ENCODE measurements at places on chromosomes 7 and 10.

DNA sequence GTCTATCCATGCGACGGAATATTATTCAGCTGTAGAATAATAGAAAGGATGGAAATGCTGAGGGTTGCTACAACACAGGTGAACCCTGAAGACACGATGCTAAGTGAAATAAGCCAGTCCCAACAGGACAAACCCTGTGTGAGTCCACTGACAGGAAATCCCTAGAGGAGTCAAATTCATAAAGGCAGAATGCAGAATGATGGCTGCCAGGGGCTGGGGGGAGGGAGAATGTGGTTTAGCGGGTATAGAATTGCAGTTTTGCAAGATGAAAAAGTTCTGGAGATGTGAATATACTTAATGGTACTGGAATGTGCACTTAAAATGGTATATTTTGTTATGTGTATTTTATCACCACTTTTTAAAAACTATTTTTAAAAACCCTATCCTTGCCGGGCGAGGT, 36.9 kb upstream of the DOCK1 start:
- no peaks in the 10 kb centered on the region for H3K27me3 ChIP-seq
- no peaks in the 10 kb centered on the region for H3K4me1 ChIP-seq
- no peak overlapping the region for H3K27ac ChIP-seq
- DNase-seq = no peak
- H3K36me3 ChIP-seq = no peaks in the 10 kb centered on the region

GRCh38 chr7:28922624-28923331, 35.4 kb downstream of the TRIL start:
- peaks cover 21% of the 10 kb centered on the region for H3K27me3 ChIP-seq
- no peaks in the 10 kb centered on the region for H3K36me3 ChIP-seq
- no peak overlapping the region for H3K27ac ChIP-seq
- no peak overlapping the region for H3K4me3 ChIP-seq
- H3K4me1 ChIP-seq = peaks cover 18% of the 10 kb centered on the region

- peak overlapping the region; percentile 95 for H3K27ac ChIP-seq
- H3K27me3 ChIP-seq = no peaks in the 10 kb centered on the region
- peaks cover 67% of the 10 kb centered on the region for H3K36me3 ChIP-seq
- peaks cover 56% of the 10 kb centered on the region for H3K4me1 ChIP-seq
- peak; percentile 88 for DNase-seq
Observed at GRCh38 chr10:1048349-1048731, 579 bp downstream of the IDI1 start.

DNA sequence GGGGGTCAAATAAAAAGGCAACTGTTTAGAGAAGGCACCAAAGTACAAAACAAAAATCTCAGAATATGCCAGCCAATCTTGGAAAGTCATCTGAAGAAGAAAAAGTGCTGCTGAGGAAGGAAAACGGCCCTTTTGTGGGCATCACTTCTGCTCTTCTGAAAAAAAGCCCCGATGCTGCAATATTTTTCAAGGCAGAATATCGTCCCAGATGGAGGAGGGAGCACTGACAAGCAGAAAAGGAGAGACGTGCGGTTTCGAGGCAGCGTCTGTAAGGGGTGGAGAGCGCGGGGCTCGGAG, 959 bp upstream of the ATRNL1 start:
- H3K27me3 ChIP-seq = peaks cover 57% of the 10 kb centered on the region
- peaks cover 10% of the 10 kb centered on the region for H3K4me1 ChIP-seq
- DNase-seq = no peak
- no peak overlapping the region for H3K27ac ChIP-seq
- no peaks in the 10 kb centered on the region for H3K36me3 ChIP-seq
- peak overlapping the region; percentile 81 for H3K4me3 ChIP-seq

- H3K36me3 ChIP-seq = no peaks in the 10 kb centered on the region
- peaks cover 2% of the 10 kb centered on the region for H3K4me1 ChIP-seq
- no peak for DNase-seq
- H3K27ac ChIP-seq = no peak overlapping the region
- peaks cover 63% of the 10 kb centered on the region for H3K27me3 ChIP-seq
Observed at GRCh38 chr10:122462533-122463465, 1.4 kb downstream of the HTRA1 start.

GRCh38 chr7:93471456-93471855, 103.1 kb downstream of the CALCR start:
- no peak for DNase-seq
- no peaks in the 10 kb centered on the region for H3K36me3 ChIP-seq
- no peak overlapping the region for H3K27ac ChIP-seq
- H3K4me3 ChIP-seq = no peak overlapping the region

GRCh38 chr10:12589791-12590190, 240.4 kb downstream of the CAMK1D start:
- H3K27ac ChIP-seq = no peak overlapping the region
- DNase-seq = no peak
- peaks cover 11% of the 10 kb centered on the region for H3K36me3 ChIP-seq
- no peaks in the 10 kb centered on the region for H3K27me3 ChIP-seq
- H3K4me3 ChIP-seq = no peak overlapping the region
- peaks cover 66% of the 10 kb centered on the region for H3K4me1 ChIP-seq

DNA sequence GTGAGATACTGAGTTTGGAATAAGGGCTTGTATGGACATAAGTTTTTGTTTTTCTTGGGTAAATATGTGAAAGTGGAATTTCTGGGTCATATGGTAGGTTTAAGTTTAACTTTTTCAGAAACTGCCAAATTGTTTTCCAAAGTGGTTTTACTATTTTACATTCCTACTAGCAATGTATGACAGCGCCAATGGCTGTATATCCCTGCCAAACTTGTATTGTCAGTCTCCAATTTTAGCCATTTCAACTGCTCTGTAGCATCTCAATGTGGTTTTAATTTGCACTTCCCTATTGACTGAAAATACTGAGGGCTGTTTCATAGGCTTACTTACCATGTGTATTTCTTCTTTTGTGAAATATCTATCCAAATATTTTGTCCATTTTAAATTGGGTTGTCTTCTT, 90.5 kb upstream of the ZNF32 start:
- H3K27ac ChIP-seq = no peak overlapping the region
- no peak for DNase-seq
- H3K27me3 ChIP-seq = peaks cover 13% of the 10 kb centered on the region
- H3K36me3 ChIP-seq = no peaks in the 10 kb centered on the region
- no peak overlapping the region for H3K4me3 ChIP-seq

DNA sequence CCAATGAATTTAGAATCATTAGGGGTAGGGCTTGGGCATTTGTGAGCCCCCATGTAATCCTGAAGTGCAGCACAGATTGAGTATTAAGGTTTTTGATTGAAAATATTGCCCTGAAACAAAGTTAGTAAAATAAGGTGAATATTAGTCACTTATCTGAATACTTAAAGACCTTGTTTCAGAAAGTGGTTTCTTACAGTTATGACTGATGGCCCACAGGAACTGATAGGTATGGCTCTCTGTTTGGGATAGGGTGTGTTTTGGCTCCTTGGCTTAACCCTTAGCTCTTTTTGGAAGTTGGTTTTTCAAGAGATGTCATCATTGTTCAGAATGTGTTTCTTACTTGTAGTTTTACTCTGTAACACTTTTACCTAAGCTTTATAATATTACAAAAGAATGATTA, 34.8 kb downstream of the MDFIC start:
- H3K4me1 ChIP-seq = peaks cover 43% of the 10 kb centered on the region
- no peak overlapping the region for H3K27ac ChIP-seq
- no peak for DNase-seq
- H3K36me3 ChIP-seq = peaks cover 56% of the 10 kb centered on the region
- no peaks in the 10 kb centered on the region for H3K27me3 ChIP-seq
- H3K4me3 ChIP-seq = no peak overlapping the region

- H3K27ac ChIP-seq = no peak overlapping the region
- no peaks in the 10 kb centered on the region for H3K36me3 ChIP-seq
- no peak for DNase-seq
- H3K4me3 ChIP-seq = no peak overlapping the region
- H3K27me3 ChIP-seq = no peaks in the 10 kb centered on the region
- peaks cover 7% of the 10 kb centered on the region for H3K4me1 ChIP-seq
Observed at GRCh38 chr7:136036336-136036735, 59.2 kb upstream of the MTPN start.

DNA sequence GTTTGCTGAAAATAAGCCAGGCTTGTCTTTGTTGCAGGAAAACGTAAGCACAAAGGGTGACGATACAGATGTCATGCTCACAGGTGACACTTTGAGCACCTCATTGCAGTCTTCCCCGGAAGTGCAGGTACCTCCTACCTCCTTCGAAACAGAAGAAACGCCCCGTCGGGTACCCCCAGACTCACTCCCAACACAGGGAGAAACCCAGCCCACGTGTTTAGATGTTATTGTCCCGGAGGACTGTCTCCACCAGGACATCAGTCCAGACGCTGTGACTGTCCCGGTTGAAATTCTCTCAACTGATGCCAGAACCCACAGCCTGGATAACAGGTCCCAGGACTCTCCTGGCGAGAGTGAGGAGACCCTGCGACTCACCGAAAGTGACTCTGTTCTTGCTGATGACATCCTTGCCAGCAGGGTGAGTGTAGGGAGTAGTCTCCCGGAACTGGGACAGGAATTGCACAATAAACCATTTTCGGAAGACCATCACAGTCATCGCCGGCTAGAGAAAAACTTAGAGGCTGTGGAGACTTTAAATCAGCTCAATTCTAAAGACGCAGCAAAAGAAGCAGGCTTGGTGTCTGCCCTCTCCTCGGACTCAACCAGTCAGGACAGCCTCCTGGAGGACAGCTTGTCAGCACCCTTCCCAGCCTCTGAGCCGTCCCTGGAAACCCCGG, 18.3 kb upstream of the BHLHA15 start:
- H3K36me3 ChIP-seq = peaks cover 27% of the 10 kb centered on the region
- H3K4me1 ChIP-seq = peaks cover 10% of the 10 kb centered on the region
- no peak overlapping the region for H3K4me3 ChIP-seq
- no peak overlapping the region for H3K27ac ChIP-seq

- no peak overlapping the region for H3K27ac ChIP-seq
- no peak for DNase-seq
- H3K27me3 ChIP-seq = no peaks in the 10 kb centered on the region
- H3K4me1 ChIP-seq = no peaks in the 10 kb centered on the region
- H3K36me3 ChIP-seq = no peaks in the 10 kb centered on the region
Observed at GRCh38 chr7:47381134-47381495, 200.8 kb downstream of the TNS3 start.

DNA sequence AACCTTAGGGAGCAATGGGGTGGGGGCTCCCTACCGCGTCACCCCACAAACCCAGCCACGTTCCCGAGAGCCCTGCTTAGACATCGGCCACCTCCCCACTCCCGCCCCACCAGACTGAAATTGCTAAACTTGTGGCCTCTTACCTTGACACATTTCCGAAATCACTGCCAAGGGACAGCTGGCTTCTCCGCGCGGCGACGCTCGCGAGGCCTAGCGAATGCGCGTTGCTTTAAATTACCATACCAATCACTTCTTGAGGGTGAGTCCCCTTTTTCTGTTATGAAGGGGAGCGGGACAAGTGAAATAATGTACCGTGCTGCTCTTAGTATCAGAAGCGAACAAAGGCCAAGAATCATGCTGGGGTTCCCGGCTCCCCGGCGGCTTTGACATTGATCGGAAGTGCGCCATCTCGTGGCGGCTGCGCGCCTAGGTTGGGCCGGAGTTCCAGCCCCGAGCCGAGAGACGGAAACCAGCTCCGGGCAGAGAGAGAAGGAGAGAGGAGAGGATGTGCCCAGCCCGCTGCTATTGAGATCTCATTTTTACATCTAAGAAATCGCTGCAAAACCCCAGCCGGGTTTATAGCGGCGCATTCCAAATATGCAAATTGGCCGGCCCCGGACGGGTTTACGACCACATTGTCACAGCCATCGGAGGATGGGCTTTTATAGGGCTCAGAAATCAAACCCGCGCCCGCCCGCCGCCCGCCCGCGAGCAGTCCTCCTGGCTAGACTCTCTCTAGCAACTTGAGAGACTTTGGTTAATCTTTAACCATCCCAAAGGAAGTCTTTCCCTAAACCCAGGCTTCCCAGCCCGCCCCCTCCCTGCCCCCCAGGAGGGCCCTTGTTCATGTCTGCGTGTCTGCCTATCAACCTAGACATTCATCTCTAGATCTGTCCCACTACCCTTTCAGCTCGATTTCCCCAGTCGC, 5.3 kb downstream of the HOXA11 start:
- no peak overlapping the region for H3K27ac ChIP-seq
- peak; percentile 88 for DNase-seq
- H3K4me3 ChIP-seq = peak overlapping the region; percentile 51
- H3K36me3 ChIP-seq = peaks cover 4% of the 10 kb centered on the region

DNA sequence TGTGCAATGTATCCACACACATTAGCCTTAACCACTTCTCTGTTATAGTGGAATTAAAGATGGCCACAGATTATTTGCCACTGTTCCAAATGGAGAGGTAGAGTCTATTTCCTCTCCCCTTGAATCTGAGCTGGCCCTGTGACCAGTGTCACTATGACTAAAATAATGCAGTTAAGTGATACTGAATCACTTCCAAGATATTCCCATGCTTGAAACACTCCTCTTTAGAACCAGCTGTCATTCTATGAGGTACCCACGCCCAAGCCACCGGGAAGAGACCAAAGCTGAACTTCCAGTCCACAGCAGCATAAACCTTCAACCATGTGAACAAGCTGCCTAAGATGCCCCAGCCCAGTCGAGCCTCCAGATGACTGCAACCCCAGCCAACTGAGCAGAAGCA, 2.1 kb upstream of the DHX32 start:
- H3K36me3 ChIP-seq = peaks cover 6% of the 10 kb centered on the region
- H3K27me3 ChIP-seq = no peaks in the 10 kb centered on the region
- peak overlapping the region; percentile 40 for H3K27ac ChIP-seq
- no peak overlapping the region for H3K4me3 ChIP-seq

DNA sequence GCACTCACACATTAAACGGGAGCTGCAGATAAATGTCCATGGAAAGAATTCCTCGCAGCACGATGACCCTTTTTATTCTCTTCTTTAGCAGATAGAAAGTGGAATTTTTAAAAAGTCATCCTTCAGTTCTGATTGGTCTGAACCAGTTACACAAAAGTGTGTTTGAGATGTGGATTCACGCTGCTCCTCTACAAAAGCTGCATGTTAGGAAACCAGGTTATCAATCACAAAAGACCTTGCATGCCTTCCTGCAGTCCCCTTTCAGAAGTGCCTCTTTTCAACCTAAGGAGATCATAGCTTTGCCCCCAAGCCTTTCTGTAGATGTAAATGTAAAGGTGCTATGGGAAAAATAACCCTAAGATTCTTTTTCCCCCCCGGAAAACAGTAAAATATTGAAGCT, 299.7 kb downstream of the PLXDC2 start:
- DNase-seq = no peak
- no peaks in the 10 kb centered on the region for H3K27me3 ChIP-seq
- no peaks in the 10 kb centered on the region for H3K36me3 ChIP-seq
- no peak overlapping the region for H3K27ac ChIP-seq

DNA sequence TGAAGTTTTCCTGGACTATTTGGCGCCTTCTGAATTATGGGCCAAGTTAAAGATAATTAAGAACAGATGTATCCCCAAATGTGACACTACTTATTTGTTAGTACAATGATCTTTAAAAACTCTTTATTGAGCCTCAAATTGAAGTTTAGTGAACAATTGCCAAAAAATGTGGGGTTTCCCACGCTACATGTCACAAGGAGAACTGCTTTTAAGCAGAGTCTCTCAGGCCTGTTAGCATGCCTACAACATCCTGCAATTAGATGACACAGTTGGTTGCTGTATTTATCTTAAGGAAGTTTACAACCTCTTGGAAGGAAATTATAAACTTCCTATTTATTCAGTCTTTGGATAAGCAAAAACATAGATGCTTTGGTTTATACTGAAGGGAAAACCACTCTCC, 733.0 kb downstream of the TNS3 start:
- DNase-seq = no peak
- no peaks in the 10 kb centered on the region for H3K27me3 ChIP-seq
- H3K4me1 ChIP-seq = no peaks in the 10 kb centered on the region
- H3K4me3 ChIP-seq = no peak overlapping the region

GRCh38 chr10:104330168-104331110, 7.8 kb downstream of the ITPRIP start:
- no peaks in the 10 kb centered on the region for H3K27me3 ChIP-seq
- H3K27ac ChIP-seq = peak overlapping the region; percentile 91
- peaks cover 87% of the 10 kb centered on the region for H3K4me1 ChIP-seq
- no peak for DNase-seq
- peaks cover 17% of the 10 kb centered on the region for H3K36me3 ChIP-seq
